ENCODE measurements at places on chromosomes 5 and 9.

- no peak for DNase-seq
These were observed 151.6 kb downstream of the SLIT3 start for GRCh38 chr5:169149317-169149716.

- DNase-seq, result no peak
These were observed 132.0 kb upstream of the TRIM32 start for GRCh38 chr9:116555119-116555518.

DNA sequence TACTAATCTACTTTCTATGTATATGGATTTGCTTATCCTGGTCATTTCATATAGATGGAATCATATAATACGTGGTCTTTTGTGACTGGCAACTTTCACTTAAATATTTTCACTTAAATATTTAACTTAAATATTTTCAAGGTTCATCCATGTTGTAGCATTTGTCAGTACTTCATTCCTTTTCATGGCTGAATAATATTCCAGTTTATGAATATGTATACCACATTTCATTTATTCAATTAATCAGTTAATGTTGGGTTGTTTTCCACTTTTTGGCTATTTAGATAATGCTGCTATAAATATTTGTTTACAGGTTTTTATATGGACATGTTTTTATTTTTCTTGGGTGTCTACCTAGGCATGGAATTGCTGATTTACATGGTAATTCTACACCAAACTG lies 7.7 kb downstream of the PRRC1 start:
- no peak for DNase-seq

DNA sequence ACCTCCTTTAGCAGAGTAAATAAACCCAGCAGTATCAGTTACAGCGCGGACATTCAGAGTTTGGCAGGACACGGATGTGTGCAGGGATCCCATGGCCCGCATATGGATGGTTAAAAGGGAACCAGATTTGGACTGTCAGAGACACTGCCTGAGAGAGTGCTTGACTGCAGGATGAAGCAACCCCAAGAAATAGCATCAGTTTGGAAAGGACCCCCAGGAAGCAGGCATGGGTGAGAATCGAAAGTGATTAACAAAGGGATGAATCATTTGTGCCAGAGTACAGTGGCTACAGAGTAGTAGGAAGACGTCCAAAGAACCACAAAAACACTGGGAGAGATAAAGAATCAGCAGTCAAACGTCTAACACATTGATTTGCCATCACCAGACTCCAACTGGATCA lies 5.5 kb downstream of the C7 start:
- no peak for DNase-seq

GRCh38 chr9:82588301-82589180 lies 474.4 kb downstream of the RASEF start:
- DNase-seq, result no peak

DNA sequence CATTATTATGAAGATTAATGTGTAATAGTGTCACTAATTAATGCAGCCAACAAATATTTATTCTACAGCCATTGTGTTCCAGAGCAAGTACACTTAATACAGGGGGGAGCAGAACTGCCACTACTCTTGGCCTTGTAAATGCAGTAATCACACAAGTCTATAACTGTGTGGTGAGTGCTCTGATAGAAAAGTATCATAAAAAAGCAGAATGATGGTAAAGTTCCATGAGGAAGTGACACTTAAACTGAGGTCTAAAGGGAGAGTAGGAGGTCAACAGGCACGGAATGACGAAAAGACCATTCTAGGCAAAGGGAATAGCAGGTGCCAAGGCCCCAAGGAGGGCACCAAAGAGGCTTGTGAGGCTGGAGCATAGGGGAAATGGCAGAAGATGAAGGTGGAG lies 142.9 kb downstream of the OSTF1 start:
- DNase-seq, result no peak

DNA sequence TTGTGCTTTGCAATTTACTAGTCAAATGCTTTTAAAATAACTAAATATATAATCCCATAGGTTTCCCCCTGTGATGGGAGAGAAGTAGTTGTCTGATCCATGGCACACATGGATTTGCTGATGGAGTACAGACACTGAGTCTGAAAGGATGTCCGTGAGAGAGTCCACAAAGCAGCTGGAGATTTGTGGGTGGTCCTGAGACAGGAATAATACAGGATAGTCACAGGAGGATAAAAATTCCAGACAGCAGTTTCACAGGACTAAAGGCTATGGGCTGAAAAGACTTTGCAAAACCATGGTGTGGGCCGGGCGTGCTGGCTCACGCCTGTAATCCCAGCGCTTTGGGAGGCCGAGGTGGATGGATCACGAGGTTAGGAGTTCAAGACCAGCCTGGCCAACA lies 58.7 kb upstream of the ZFR start:
- no peak for DNase-seq

DNA sequence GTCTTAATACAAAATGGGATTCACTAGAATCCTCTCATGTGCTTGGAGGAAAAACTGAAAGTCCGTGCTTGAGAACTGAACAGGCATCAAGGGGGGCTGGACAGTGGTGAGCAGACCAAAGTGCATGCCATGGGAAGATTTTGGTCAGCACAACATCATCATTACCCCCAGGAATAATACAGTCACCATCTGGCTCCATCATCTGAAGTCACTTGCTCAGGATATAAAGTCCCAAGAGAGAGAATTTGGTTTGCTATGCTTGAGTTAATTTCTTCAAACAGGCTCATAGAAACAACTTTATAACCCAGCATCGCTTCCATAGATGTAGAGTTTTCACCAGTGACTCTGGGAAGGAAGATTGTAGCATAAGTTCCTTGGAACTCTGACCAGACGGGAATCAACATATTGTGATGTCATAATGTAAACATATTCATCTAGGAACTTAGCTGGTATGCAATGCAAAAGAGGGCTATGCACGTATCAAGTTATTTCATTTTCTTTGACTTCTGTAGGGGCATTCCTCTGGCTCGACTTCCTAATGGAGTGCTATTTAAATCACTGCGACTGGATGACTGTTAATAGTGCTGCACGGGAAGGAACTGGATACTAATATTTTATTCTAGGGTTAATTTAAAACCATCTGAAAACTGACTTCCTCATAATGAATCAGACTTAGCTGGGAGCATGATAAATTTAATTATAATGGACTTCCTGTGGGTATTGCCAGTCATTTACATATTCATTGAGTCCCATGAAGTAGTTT lies 145.2 kb downstream of the MTRR start:
- DNase-seq, result no peak

GRCh38 chr5:168537176-168537575 lies 8.1 kb downstream of the FBLL1 start:
- no peak for DNase-seq

DNA sequence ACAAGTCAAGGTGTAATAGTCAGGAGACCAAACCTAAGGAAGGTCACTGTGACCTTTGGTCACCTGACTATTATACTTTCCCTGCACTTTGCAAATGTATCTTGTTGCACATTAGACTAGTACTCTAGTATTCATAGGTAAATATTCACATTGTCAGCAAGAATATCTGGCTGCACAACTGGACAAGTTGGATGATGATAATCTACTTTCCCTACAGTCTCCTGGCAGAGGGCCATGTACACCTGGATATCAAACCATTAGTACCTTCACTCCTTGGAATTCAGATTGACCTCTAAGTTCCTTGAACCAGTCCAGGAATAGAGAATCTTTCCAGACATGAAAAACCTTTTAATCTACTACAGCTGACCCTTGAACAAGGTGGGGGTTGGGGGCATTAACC lies 344.8 kb downstream of the DEPDC1B start:
- no peak for DNase-seq

GRCh38 chr5:74167206-74167929 lies 473.2 kb downstream of the ENC1 start:
- DNase-seq, result no peak

GRCh38 chr5:125261505-125262250 lies 515.2 kb upstream of the ZNF608 start:
- DNase-seq, result no peak

DNA sequence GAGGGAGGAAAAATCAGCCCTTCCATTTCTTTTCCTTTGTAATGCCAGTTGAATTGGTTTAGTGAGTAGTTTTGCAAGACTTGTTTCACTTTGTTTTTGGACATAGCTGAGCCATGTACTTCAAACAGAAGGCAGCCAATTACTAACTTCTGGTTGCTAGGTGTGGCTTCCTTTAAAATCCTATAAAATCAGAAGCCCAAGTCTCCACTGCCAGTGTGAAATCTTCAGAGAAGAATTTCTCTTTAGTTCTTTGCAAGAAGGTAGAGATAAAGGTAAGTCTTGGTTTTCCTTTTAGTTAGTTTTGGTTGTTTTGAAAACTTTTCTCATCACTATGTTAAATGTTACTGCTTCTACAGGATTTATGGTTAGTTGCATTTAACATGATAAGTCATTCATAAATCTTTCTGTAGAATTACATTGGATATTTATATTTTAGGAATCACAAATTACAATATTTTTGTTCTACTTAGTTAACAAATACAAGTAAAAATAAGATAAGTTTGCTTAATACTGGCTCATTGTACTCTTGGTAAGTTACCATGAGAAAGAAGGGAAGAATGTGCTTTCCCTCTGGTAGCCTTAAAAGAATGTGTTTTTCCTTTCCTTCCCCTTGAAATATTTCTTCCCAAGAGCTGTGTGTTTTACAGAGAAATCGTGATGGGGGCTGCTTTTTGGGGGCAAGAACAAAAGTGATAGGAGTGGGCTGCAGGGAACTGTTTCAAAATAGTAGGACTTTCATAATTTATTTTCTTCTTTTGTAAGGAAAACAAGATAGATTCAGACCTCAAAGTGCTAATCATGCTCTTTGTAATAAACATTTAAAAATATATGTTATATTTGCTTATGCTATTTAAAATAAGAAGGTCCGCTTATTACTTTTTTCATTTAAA lies at the start of gene ANXA1:
ANXA1 (plus strand) TSS at position 213 of the 890 bp plus-strand sequence. CDS start 6,671 bp downstream, outside the sequence.
- DNase-seq, result no peak

- DNase-seq, result no peak
These were observed 208.8 kb upstream of the TAS2R1 start for GRCh38 chr5:9838916-9839315.

DNA sequence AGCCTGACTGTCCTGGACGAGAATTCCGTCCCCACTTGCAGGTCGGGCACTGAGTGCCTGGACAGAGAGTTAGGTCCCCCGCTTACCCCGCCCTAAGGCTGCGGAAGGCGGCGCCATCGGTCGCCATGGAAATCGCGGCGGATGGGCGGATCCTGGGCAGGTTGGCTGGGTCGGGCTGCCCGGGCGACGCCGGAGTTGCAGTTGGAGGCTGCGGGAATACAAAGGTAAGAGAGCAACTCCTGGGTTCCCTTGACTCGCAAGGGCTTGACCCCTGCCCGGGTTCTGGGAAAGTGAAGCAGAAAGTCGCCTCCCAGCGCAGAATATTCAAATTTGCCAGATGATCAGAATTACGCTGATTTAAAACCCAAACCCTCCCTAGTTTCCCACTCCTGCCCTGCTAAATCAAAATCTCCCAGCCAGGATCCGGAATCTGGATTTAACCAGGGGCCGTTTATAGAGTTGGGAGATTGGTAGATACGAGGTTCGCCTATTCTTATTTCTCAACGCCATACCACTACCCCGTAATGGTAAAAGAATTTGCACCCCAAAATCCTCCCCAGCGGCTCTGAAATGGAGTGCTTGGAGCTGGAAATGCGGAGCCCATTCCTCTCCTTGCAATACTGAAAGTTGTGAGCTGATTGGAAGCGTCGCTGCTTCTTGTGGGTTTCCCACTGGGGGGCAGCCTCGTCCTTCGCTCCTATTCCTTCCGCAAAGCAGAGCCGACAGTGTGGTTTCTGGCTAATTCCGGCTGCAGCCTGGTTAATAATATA lies 156.4 kb upstream of the RASEF start:
- no peak for DNase-seq

DNA sequence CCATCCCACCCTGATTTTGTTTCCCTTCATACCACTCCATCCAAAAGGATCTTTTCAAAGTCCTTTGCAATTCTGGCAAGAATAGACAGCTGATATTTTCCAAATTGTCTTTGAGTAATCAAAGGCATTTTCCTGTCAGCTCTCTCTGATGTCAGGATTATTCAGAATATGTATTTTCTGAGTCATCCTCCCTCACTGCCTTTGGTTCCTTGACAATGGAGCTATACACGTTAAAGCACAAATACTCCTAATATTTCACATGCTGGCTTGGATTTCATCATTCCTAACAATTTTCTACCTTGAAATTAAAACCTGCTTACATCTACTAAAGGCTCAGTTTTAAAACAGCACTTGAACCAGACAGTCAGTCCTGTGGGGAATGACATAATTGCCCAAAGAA lies 379.4 kb downstream of the GADD45G start:
- DNase-seq, result no peak

GRCh38 chr5:86452251-86452650 lies 165.5 kb upstream of the COX7C start:
- DNase-seq, result no peak

DNA sequence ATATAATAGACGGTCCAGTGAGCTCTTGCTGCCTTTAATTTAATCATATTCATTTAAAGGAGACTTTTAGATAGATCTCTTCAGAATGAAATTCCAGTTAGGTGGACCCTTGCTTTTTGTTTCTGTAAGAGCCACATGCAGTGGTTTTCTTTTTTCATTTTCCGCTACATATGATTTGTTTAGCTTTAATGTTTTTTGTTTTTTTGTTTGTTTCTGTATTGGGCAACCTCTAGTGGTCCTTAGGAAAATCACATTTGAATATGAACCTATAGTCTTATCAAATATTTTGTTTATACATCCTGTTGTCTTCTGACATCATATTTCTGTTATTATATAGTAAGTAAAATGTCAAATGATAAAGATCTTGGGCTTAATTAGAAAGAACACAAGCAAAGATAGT lies 150.8 kb downstream of the HACD4 start:
- no peak for DNase-seq

DNA sequence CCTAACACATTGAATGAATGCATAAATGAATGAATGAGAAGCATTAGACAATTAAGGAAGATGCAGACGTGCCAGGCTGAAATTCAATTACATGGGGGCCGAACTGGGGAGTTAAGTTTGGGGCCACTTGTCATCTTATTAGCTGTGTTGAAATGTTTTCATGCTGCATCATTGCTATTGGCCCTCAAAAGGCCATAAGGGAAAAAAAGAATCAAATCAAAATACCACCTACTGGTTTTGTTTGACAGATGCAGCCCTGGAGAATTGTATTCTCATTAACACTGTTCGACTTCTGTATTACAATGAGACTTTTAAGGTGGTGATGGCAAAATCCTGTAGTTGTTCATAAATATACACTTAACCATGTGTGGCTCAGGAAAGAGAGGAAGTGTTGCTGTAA lies 38.4 kb downstream of the UBE2QL1 start:
- no peak for DNase-seq

DNA sequence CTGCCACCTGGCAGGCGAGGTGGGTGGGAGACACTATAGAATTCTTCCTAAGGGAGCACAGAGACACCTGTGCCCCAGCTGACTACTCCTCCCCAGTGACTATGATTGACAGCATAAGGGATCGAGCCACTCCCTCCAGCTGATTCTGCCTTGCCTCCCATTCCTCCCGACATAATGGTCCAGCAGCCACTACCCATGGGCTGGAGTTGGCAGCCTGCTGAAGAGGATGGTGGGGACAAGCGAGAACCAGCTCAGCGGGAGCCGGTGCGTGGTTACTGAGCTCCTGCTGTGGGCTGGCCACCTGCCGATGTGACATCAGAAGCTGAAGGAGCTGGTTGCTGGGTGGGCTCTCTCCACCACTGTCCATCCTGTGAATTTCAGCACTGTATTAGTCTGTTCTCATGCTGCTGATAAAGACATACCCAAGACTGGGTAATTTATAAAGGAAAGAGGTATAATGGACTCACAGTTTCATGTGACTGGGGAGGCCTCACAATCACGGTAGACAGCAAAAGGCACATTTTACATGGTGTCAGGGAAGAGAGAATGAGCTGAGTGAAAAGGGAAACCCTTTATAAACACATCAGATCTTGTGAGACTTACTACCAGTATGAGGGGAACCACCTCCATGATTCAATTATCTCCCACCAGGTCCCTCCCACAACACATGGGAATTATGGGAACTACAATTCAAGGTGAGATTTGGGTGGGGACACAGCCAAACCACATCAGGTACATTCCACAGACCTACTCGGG lies 12.1 kb upstream of the NCS1 start:
- no peak for DNase-seq
